Aorta (tissue), 5 donors: ENCODE measurements at places on chromosomes 6 and 20. TPM values are rescaled to one million over a fixed set of nuclear protein-coding genes. Genes with fewer than 3 reads are reported as not detected.

The FERMT1 gene
- polyA plus RNA-seq, result 1.1 TPM

The CFAP206 gene
- polyA plus RNA-seq, result not detected

The SEL1L2 gene
- 0.95 TPM for polyA plus RNA-seq

The SPATS1 gene
- polyA plus RNA-seq, result not detected

The PPP1R14C gene
- polyA plus RNA-seq, result 2.8 TPM

The ZC2HC1B gene
- not detected for polyA plus RNA-seq

The TRDN gene
- polyA plus RNA-seq, result not detected

The HMGN4 gene
- polyA plus RNA-seq, result 43.8 TPM

The PLN gene
- polyA plus RNA-seq, result 539 TPM

The FAXC gene
- 2.5 TPM for polyA plus RNA-seq

The LRP11 gene
- polyA plus RNA-seq, result 13.3 TPM
